Tongue (tissue), 3 donors: ENCODE measurements at places on chromosomes 6 and 20. TPM values are rescaled to one million over a fixed set of nuclear protein-coding genes. Genes with fewer than 3 reads are reported as not detected.

Gene COL12A1
- 443 TPM for total RNA-seq

Gene PSMB9
- total RNA-seq = 5.7 TPM

Gene SLC22A2
- total RNA-seq = 0.62 TPM

Gene TAP2
- 6.2 TPM for total RNA-seq

Gene MAPK14
- total RNA-seq = 67.9 TPM

Gene ECT2L
- 0.31 TPM for total RNA-seq

Gene TDRD6
- 1.4 TPM for total RNA-seq

Gene GRIK2
- 3.1 TPM for total RNA-seq

Gene PFDN6
- total RNA-seq = 14.9 TPM

Gene THEMIS
- not detected for total RNA-seq

Gene CST9L
- not detected for total RNA-seq

Gene SLC17A3
- not detected for total RNA-seq

Gene PTPRT
- 0.92 TPM for total RNA-seq

Gene ACSS1
- total RNA-seq = 21.3 TPM

Gene FKBP1C
- total RNA-seq = not detected

Gene KAT14
- total RNA-seq = 19.1 TPM

Gene CNR1
- 0.51 TPM for total RNA-seq

Gene LRFN2
- 0.72 TPM for total RNA-seq

Gene SOBP
- 19.2 TPM for total RNA-seq

Gene IL17F
- not detected for total RNA-seq

Gene FBXO30
- total RNA-seq = 25.7 TPM

Gene DLK2
- 5.2 TPM for total RNA-seq

Gene BMP6
- total RNA-seq = 10.7 TPM

Gene EPHA7
- 5.6 TPM for total RNA-seq

Gene BMP5
- total RNA-seq = 13.5 TPM

Gene EFCAB8
- total RNA-seq = 2.3 TPM

Gene TAAR8
- total RNA-seq = not detected

Gene TFAP2C
- total RNA-seq = 9.2 TPM

Gene WASF1
- total RNA-seq = 11.8 TPM

Gene PNPLA1
- not detected for total RNA-seq

Gene ZNF334
- 6.7 TPM for total RNA-seq

Gene MUC21
- total RNA-seq = 6.9 TPM

Gene STMN3
- total RNA-seq = 15.6 TPM

Gene ASIP
- not detected for total RNA-seq

Gene MAFB
- total RNA-seq = 19.5 TPM
